ENCODE measurements at places on chromosomes 13 and 19.

DNA sequence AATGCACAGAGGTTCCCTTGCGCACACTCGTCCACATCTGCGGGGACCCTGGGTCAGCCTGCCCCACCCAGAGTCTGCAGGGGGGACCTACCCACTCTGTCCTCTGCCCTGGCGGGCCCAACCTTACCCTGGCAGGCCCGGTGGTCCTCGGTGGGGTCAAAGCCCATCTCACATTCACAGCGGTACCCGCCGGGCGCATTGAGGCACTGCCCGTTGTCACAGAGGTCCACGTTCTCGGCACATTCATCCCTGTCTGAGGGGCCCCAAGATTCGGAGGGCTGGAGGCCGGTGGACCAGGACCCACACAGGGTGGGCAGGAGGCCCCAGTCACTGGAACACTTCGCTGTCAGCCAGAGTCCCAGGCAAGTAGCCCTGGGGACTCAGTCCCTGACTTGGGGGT lies 38.5 kb downstream of the FBN3 start:
- no peak for DNase-seq

GRCh38 chr13:50714891-50715290 lies 128.6 kb downstream of the DLEU7 start:
- no peak for DNase-seq

DNA sequence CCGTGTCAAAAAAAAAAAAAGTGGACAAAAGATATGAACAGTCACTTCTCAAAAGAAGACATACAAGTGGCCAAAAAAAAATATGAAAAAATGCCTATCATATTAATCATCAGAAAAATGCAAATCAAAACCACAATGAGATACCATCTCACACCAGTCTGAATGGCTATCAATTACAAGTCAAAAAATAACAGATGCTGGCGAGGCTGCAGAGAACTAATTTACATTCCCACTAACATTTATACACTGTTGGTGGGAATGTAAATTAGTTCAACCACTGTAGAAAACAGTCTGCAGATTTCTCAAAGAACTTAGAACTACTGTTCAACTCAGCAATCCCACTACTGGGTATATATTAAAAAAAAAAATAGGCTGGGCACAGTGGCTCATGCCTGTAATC lies 26.5 kb upstream of the FOXO1 start:
- no peak for DNase-seq

DNA sequence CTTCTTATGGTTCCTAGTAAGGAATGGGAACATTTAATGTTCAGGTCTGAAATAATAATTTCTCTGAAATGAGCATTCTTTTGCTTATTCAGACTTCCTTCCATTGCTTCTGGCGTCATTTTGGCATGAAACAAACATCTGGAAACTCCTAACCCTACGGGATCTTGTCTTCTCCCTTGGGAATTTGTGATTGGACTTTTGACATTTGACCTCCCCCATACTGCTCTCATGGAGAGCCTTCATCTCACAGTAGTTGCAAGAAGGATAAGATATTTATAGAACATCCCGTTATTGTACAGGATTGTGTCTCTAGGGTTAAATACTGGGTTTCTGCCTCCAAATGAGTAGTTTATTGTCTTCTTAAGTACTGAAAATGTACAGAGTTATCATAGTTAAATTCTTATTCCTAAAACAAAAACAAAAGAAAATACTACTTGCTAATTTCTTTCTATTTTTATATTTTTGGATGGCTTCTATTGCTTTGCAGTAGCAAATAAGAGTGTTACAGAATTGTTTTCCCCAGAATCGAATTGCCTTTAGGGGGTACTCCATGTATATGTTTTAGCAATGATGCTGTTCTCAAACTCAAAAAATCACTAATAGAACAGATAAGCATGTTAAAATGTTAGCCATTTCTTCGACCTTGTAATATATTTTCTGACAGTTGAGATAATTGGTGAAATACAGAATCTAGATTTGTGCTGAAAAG lies 366.8 kb downstream of the DLEU7 start:
- no peak for DNase-seq

- no peak for DNase-seq
These were observed 111.6 kb upstream of the OBI1 start for GRCh38 chr13:78770601-78771000.

DNA sequence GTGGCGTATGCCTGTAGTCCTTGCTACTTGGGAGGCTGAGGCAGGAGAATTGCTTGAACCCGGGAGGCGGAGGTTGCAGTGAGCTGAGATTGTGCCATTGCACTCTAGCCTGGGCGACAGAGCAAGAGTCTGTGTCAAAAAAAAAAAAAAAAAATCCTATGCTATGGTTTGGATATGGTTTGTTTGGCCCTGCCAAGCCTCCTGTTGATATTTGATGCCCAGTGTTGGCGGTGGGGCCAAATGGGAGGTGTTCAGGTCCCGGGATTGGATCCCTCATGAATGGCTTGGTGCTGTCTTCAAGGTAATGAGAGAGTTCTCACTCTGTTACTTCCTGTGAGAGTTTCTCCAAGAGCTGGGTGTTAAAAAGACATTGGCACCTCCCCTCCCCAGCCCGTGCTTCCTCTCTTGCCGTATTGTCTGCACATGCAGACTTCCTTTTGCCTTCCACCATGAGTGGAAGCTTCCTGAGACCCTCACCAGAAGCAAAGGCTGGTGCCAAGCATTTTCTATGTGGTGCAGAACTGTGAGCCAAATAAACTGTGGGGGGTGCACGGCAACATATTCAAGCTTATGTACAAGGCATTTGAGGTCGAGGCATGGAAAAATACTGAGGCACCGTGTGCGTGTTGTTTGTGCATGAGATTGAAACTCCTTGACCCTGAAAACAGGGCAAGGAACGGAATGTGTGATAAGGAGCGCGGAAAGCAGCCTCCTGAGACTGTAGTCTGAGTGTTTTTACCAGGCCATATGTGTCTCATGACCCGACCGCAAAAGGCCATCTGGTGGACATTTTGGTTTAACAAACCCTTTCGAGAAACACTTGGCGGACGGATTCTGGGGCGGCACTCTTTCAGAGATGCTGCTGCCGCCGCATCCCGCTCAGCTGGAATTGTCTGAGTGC lies 7.3 kb downstream of the SIGLEC9 start:
- peak; percentile 81 for DNase-seq

- no peak for DNase-seq
These were observed 12.3 kb downstream of the CIB3 start for GRCh38 chr19:16160943-16161560.

DNA sequence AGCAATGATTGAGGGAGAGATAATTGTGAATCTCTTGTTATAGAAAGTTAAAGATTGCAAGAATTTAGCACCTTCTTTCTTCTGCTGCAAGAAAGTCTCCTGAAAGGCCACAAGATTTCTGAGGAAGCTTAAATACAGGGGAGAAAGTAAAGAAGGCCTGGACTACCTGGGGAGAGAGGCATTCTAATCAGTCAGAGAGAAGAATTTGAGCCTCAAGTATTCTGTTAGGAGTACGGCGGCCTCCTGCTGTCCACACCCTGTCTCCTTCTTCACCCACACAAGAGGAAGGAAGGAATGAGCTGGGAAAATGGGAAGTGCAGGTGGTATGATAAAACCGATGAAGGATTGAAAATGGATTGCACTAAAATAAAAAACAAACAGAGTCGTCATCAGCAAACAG lies 474.7 kb downstream of the DIAPH3 start:
- no peak for DNase-seq

DNA sequence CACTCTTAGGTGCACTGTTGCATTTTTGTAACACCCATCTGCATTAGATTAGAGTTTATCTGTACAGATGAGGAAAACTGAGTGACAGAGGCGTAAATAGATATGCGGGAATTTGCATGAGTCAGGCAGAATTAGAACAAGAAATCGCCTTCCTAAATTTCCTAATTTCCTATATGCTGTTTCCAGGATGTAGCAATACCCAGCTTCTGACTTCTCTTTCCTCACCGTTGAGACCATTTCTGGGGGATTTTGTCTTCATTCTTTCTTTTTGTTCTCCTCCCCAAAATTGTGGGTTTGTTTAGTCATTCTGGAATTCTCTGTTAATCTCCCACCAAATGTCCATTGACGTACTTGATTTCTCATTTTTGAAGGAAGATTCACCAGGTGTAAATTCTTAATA lies 10.6 kb upstream of the ZNF792 start:
- no peak for DNase-seq

- DNase-seq: no peak
These were observed 11.4 kb upstream of the TCF3 start for GRCh38 chr19:1663852-1664251.

GRCh38 chr19:2482354-2483038 lies 6.6 kb downstream of the GADD45B start:
- no peak for DNase-seq

GRCh38 chr19:13417054-13417453 lies 89.2 kb downstream of the CACNA1A start:
- no peak for DNase-seq

DNA sequence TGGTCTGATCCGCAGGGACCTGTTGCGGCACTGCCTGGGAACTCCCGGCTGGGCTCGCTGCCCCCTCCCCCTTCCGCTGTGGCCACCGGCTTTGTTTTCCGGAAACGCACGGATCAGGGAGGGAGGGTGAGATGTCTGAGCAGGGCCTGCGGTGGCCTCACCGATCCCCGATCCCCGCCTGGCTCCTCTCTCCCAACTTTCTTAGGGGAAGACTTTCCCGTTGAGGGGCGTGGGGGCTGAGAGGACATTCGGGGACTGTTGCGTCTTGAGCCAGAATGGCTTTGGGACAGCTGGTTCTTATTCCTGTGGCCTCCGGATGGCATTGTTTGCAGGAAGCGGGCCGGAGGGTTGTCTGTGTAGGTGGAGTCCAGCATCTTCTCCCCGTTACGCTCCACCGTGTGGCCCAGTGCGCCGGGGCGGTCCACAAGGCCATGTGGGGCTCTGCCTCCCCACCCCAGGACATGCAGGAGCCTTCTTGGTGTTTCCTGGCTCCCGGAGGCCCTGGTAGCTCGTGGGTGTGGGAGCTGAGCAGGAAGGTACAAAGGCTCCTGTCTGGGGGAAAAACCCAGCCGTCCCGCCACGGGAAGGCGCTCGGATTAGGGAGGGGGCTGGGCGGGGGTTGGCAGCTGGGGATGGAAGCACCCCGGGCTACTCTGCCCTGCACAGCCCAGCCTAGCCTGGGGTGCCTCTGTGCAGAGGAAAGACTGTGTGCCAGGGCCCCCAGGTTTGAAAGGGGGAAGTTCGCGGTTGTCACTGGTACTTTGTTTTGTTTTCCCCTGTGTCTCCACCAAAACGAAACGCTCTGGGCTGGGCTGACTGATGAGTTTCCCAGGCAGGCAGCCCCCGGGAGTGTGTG lies 1.3 kb downstream of the CSNK1G2 start:
- peak; percentile 83 for DNase-seq

- no peak for DNase-seq
These were observed 3.6 kb upstream of the CACNG8 start for GRCh38 chr19:53958823-53959757.

- no peak for DNase-seq
These were observed 177.5 kb downstream of the NDFIP2 start for GRCh38 chr13:79658333-79658975.

DNA sequence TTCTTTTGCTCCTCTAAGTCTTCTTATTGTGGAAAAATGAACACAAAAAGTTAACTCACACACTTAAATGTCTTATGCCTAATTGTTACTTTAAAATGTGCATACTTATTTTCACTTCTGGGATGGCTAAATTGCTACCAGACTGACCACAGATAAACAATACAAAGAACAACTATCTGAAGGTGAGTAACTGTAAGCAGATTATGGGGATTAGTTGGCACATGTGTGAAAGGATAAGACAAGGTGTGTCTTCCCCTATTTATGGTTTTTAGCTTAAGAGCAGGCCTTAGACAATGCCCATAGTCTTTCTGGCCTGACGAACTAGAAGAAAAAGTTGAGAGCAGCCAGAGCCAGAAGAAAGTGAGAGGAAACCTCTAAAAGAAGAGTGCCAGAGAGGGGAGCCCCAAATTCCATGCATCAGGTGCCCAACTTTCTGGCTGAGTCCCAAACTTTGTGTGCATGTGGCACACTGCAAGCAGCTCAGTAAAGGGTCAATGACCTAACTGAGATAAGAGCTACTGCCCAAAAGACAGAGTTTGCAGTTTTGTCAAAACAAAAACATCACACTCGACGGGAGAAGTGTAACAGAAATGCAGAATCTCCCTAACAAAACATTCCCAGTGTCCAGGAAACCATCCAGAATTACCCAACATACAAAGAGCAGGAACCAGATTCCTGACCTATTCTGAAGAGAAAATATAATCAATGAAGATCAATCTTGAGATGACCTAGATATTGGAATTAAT lies 375.4 kb downstream of the KCNRG start:
- DNase-seq: no peak

DNA sequence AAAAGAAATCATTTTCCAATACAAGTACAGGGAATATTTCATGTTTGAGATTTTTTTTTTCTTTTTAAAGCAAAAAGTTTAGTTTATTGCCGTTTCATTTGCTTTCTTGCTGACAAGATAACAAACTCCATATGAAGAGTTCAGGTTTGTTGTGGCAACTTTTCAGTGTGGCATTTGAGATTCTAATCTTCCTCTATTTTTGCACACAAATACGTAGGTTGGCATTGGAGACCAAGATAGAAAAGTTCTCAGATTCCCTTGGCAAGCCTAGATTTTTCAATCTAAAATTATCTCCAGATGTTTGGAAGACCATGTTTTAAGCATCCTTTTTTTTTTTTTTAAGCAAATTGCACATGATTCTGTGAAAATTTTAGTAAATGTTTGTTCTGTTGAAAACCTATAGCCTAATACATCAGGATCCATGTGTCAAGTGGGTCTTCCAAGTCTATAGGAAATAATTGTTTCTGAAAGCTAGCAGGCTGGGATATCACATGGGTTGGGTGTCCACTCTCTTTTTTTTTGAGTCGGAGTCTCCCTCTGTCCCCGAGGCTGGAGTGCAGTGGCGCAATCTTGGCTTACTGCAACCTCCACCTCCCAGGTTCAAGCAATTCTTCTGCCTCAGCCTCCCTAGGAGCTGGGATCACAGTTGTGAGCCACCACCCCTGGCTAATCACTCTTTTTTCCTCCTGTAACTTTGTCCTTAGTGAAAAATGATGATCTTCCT lies 2.6 kb downstream of the GARRE1 start:
- DNase-seq: no peak

- no peak for DNase-seq
These were observed 59.8 kb upstream of the MED4 start for GRCh38 chr13:48154671-48155070.

- peak; percentile 64 for DNase-seq
These were observed 17.4 kb downstream of the NMRK2 start for GRCh38 chr19:3949997-3950859.

DNA sequence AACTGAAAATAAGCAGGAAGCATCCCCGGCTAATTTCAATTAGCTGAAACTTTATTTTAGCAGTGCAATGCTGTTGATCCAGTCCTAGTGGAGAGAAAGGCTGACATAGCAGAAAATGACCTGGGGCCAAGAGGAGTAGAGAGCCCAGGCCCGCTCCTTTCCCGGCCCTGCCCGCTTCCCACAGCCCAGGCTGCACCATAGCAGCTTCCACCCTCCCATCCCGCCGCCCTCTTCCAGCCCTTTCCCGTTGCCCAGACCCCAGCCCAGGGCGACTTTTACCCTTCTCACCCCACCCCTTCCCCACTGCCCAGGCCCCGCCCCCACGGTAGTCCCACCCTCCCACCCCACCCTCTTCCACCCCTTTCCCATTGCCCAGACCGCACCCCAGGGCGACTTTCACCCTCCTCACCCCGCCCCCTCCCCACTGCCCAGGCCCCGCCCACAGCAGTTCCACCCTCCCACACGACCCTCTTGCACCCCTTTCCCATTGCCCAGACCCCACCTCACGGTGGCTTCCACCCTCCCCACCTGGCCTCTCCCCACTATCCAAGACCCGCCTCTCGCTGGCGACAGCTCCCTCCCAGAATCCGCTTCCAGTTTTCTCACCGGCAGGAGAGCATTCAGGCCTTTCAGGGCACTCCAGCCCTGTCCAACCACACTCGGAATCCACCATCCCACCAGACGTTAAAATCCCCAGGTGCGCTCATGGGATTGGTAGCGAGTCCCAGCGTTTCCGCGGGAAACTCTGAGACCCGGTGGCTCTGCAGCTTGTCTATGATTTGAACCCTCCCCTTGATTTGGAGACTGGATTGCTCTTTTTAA lies 8.3 kb downstream of the ZNF160 start:
- DNase-seq: no peak

All from CMK (cell line).